ENCODE measurements at places on chromosomes 2 and 18.

DNA sequence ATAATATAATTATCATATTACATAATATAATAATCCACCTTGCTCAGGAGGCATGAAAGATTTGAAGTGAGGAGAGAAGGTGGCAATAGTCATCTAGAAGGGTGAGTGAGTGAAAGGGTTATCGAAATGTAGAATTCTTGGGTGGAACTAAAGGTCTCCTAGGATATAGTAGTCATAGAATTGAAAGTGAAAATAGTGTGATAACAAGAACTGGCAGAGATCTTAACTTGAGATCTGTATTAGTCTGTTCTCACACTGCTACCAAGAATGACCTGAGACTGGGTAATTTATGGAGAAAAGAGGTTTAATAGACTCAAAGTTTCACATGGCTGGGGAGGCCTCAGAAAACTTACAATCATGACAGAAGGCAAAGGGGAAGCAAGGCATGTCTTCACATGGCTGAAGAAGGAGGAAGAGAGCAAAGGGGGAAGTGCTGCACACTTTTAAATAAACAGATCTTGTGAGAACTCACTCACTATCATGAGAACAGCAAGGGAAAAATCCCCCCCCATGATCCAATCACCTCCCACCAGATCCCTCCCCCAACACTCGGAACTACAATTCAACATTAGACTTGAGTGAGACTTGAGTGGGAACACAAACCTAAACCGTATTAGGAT, 351.5 kb downstream of the NR4A2 start:
- peak; percentile 8 for DNase-seq

DNA sequence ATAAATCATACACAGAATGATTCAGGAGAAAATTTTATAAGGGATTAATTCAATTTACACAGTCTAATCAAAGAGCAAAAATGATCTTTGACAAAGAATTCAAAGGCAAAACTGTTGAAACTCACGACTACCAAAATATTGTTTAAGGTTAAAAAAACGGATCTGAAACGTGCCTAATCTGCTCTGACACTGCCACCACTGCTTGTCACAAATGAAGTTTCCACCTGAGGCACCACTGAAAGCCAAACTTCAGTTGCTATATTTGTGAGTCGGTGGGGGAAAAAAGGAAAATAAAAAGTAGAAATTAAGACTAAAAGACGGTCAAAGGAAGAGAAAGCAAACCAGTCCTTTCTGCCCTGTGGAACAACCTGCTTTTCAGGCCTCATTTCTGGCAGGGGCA, 140.6 kb upstream of the DNMT3A start:
- peak; percentile 9 for DNase-seq

DNA sequence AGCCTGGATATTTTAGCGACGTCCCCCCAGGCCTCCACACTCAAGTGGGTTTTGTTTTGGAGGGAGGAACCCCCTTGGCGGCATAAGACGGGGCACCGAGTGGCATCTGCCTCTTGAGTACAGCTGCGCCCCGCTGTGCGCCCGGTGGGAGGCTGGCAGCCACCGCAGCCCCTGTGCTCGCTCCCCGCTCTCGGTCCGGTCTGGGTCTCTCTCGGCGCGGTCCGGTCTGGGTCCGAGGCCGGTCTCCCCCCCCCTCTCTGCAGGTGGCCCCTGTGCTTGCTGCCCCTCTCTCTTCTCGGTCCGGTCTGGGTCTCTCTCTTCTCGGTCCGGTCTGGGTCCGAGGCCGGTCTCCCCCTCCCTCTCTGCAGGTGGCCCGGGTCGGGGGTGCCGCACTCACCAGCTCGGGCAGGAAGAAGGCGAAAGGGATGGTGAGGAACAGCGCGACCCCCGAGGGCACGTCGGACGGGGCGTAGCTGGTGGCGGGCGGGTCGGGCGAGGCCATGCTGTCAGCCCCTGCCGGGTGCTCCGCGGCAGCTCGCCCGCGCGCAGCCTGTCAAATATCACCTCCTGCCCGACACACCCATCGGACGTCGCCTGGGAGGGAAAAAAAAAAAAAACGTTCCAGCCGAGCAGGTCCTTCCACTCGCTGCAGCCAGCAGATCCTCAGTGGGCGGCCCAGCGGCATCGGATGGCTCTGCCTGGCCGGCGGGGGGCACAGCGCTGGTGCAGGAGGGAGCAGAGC, at the start of gene MALL:
Gene MALL, minus strand, starts transcription at position 532 of the 742 bp plus-strand sequence. Its CDS starts 30 bp downstream, at position 502.
- DNase-seq, result no peak

- no peak for DNase-seq
Measured at GRCh38 chr2:70978341-70979179, at the start of gene ANKRD53. ANKRD53 (plus strand) TSS chr2:70978630; CDS start chr2:70978646, 16 bp downstream.

DNA sequence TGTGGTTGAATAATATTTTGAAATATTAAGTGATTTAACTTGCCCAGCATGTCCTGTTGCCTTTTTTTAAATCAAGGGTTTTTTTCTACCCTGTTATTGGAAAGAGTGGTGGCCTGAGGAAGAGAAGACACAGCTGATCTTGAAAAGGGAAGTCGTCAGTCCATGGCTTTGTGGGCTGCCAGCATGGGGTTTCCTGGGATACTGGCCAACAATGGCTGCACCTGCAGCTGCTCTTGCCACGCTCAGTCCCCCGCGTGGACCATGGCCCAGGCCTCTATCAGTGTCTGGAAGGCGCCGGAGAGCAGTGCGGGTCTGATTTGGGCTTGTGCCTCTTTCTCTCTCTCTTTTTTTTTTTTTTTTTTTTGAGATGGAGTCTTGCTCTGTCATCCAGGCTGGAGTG, 99.3 kb downstream of the ASB1 start:
- DNase-seq, result no peak

DNA sequence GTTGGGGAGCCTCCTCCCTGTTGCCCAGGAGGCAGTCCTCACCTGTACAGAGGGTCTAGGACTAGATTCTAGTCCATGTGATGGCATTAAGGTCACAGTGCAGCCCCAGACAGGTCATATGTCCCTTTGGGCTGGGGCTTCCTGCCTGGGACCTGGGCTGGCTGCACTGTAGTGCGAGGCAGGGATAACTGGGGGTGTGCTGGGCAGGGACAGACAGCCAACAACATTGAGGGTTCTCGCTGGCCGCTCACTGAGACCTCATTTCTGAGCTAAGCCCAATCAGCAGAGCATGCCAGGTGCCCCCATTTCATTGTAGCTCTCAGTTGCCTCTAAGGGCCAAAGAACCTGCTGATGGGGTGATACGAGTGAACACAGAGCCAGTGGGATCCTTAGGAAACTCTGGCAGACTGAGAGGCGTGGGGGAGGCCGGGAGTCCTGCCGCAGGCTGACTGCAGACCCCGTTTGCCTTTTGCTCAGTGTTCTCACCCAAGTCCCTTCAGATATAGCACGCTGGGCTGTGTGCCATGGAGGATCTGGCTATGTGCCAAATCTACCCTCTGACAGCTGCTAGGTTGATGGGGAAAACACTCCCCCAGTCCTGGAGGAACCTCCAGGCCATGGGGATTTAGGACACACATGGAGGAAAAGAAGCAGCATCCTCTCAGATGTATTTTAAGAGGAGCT, 51.9 kb downstream of the DYSF start:
- DNase-seq, result peak; percentile 11

Data from NAMALWA (cell line).